ENCODE measurements at places on chromosomes 1 and 21. TPM values are rescaled to one million over a fixed set of nuclear protein-coding genes. Genes with fewer than 3 reads are reported as not detected.

GRCh38 chr1:178497903-178498478 is 1.2 kb upstream of the CLEC20A start:
- DNase-seq = no peak

DNA sequence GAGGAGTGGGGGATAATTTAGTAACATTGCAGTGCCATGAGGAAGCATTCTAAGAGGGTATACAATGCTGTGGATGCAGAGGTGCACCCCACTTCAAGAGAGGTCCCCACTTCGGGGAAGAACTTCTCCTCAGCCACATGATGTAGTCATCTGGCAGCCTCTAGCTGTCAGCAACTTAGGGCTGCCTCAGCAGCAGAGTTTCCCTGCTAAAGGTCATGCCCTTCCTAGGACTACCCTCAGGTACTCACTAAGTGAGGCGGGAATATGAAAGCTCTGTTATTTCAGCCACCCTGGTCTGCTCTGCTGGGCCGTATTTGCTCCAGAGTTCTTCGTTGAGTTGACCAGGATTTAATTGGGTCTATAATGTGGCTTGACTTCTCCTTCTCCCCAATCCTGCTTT is 41.9 kb upstream of the NGF start:
- no peak for DNase-seq

DNA sequence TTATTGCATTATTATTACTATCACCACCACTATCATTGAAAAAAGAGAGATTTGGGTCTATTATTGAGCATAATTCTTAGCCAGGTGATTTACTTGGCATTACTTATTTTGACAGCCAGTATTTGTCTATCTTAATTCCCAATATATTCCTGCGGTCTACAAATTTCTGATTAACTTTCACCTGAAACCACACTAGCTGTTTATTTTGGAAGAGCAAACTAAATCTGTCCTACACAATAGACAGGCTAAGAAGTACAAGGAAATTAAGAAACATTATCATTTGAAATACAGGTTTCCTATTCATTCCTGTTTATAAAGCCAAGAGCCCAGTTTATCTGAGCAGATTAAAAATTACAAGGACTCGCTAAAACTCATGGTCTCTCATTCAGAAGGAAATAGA is 6.9 kb upstream of the LYST start:
- no peak for DNase-seq

DNA sequence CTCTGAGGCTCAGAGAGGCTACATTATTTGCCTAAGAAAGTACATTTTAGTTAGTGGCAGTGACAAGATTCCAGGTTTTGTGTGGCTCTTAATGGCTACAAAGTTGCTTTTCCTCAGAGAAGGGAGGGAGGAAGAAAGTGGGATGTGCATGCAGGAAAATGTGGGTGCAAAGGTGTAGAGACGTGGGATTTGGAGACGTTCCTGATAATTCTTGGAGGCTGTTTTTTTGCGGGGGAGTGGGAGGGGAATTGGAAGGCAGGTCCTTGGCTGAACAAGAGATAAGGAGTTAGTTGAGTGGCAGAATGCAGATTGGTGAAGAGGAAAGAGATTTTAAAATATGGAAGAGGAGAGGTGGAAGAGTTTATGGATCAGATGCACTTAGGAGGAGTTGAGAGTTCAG is 258.1 kb downstream of the GRIK3 start:
- no peak for DNase-seq

DNA sequence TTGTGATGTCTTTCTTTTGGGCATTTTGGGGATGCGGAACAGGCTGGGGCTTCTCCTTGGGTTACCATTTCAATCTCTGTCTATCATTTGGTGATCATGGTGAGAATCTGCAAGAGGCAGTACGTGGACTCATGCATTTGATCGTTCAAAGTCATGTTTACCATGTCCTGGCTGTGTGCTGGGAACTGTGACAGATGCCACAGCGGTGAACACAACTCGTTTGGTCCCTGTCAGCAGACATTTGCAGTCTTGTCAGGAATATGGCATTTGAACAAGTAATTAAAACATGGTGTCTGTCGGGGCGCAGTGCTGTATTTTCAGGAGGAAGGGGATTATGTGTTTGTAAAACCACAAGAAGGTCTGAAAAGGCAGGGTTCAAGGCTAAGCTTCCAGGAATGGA is 103.3 kb upstream of the IGSF21 start:
- DNase-seq = no peak

DNA sequence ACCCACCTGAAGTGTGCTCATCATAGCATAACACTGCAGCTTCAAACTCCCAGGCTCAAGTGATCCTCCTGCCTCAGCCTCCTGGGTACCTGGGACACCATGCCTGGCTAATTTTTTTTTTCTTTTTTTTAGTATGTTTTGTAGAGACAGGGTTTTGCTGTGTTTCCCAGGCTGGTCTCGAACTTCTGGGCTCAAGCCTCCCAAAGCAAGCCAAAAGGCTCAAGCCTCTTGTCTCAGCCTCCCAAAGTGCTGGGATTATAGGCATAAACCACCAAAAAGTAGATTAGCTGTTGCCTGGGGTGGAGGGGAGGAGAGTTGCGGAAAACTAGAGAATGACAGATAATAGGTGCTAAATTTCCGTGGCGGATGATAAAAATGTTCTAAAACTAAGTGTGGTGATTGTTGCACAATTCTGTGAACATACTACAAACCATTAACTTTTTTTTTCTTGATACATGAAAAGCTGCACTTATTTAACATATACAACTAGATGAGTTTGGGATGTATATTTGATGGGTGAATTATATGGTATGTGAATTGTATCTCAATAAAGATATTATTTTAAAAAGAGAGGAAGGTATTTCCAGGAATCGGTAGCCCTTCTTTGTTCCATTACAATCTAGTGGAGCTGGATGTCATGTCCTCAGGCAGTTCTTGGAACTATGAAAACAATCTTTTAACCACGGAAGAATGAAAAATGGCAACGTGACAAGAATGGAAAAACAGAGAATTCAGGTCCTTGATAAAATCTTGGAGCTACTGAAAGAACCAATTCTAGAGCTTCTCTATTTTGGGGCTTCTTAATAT is 27.3 kb upstream of the MED18 start:
- DNase-seq = no peak

GRCh38 chr1:163131981-163132380 is 62.8 kb downstream of the RGS4 start:
- DNase-seq = no peak

DNA sequence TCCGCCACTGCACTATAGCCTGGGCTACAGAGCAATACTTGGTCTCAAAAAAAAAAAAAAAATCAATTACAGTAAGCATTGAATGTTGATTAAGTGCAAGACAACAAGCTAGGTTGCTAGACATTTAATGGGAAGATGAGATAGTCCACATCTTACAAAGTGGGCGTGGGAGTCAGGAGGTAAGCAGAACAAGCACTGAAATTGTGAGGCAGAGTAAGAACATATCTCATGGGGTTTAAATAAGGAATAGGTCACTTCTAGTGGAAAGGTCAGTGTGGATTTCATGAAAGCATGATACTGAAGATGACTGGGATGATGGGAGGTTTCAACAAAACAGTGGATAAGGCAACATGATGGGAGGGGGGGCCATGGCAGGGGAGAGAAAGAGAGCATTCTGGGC is 1.9 kb upstream of the OLFML2B start:
- no peak for DNase-seq

GRCh38 chr1:32733582-32734321 is 31.2 kb upstream of the SYNC start:
- DNase-seq = peak; percentile 48

DNA sequence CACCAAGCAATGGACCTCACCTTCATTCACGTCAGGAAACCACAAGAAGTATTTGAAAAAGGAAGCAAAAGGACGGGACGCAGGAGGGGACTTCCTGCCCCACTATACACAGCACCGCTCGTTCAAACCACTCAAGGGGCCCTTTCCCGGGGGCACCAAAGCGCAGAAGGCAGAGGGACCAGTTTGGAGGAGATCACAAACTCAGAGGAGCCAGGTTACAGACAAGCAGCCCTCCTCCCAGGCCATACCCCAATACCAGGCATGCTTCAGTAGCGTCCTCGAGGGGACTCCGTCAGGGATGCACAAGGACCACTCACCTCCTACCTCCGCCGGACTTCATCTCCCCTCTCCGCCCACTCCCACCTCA is 685 bp downstream of the CRTC2 start:
- no peak for DNase-seq

PRRX1 gene
- 36.5 TPM for total RNA-seq

RCAN3 gene
- 6.4 TPM for total RNA-seq

RHBDL2 gene
- not detected for total RNA-seq

MAN1C1 gene
- 17.9 TPM for total RNA-seq

LDLRAD2 gene
- 0.20 TPM for total RNA-seq

All from left ventricle myocardium superior (tissue), 1 donor.